ENCODE measurements at places on chromosomes 5 and 9.
A peak's percentile ranks its signal among the peaks of the same experiment; 100 is the strongest.

- no peak for DNase-seq
These were observed 135.3 kb upstream of the RPS23 start for GRCh38 chr5:82413302-82414040.

GRCh38 chr5:411728-412127 lies 31.2 kb upstream of the EXOC3 start:
- DNase-seq = peak; percentile 62

- DNase-seq = no peak
These were observed 75.7 kb downstream of the MED10 start for GRCh38 chr5:6302684-6303083.

GRCh38 chr5:172918421-172919371 lies 40.5 kb upstream of the RPL26L1 start:
- DNase-seq = peak; percentile 44

GRCh38 chr5:92543201-92543600 lies 1037.8 kb downstream of the NR2F1-AS1 start:
- no peak for DNase-seq

GRCh38 chr9:84966876-84967830 lies 297.6 kb downstream of the NTRK2 start:
- no peak for DNase-seq

- no peak for DNase-seq
These were observed 49.2 kb downstream of the ANXA2R start for GRCh38 chr5:42990892-42991291.

GRCh38 chr9:69996967-69997366 lies 46.7 kb upstream of the MAMDC2 start:
- DNase-seq = no peak

DNA sequence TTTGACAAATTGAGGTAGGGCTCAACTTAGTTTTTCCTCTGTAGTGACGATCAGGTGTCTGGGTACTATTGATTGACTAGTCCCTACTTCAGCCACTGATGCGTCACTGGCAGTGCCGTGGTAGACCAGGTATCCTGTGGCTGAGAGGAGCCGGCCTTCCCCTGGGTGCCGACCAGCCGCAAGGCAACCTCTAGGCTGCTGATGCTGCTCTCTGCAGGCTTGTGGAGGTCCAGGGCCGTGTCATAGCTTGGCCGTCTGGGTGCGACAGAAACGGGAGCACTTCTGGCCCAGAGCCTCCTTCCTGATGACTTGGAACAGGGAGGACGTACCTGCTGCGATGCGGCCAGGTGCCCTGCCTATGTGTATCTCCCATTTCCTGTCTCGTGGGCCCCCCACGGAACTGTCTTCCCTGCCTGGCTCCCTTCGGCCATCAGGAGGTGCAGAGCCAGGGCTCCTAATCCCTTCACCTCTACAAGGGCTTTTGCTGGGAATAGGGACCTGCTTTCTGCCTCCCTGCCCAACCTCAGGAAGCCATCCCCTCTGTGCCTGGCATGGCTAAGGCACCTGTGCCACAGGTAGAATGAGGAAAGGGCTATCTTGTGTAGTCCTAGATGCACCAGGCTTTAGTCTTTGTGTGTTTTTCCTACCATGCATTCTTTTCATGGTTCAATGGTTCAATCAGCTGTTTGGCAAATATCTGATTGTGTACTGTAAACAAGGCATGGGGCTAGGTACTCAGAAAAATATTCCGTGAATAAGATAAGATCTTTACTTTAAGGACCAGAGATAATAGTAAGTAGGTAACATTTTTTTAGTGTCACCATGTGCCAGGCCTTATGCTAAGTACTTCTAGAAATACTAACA lies 44.6 kb downstream of the MVB12B start:
- no peak for DNase-seq

DNA sequence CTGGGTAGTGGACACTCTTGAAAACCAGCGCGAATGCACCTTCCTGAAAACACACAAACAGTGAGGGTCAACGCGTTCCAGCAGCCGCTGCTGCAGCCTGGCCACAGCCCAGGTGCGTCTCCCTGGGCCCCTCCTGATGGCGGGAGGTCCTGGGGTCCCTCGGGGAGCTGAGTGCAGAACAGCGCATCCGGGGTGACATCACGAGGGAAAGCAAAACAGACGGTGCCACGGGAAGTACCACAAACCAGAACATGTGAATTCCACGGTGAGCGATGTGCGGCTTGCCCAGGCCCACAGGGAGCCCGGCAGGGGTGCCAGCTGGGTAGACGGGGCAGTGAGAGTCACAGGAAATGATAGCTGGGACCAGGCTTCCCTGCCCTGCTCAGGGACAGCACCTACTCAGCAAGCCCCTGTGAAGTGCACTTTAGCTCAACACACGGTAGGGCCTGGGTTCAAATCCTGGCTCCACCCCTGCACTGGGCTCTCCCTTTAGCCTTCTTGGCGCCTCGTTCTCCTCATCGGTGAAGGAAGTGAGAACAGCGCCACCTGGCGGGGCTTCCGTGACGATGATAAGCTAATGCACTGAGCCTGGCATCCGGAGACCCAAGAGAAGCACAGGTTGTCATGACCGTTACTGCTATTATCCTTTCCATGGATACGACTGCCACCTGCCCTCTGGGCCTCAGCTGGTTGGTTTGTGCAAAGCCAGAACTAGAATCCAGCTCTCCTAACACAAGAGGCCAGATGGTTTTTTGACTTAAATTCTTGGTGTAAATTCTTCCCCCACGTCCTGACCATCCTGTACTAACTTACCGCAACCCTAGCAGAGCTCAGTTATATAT lies 24.6 kb downstream of the GFPT2 start:
- peak; percentile 92 for DNase-seq

- no peak for DNase-seq
These were observed 345.7 kb downstream of the SPATA31D1 start for GRCh38 chr9:82334286-82334685.

GRCh38 chr9:26459959-26460358 lies 432.6 kb downstream of the CAAP1 start:
- DNase-seq = no peak

DNA sequence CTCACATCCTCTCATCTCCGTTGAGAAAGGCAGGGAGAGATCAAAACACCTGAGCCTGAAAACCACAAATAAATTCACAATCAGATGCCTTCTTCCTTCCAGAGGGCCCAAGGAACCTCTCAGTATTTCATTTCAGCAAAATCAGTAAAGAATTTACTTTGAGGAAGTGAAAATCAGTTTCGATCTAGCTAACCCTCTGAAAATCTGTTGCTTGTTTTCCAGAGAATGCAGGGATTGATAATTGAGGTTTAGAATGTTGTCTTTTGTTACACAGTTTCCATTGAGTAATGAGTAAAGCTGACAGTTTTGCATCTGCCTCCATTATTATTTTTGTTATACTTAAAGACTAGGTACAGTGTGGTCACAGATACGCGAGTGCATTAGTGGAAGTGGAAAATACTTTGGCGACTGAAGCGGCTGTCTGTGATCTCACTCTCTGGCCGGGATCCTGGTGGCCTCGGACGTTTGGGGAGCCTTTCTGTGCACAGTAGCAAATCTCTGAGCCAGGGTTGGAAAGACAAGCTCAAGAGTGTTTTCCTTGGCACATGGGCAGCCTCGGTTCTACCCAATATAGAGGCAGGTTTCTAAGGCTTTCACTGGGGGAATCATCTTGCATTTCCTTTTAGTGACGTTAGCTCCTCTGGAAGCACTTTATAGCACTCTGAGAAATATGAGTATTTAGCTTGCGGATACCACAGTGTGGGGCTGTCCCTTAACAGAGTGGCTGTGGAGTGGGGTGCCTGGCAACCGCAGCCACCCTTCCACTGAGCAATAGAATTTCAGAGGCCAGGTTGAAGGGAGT lies 32.2 kb upstream of the ANGPTL2 start:
- peak; percentile 33 for DNase-seq

DNA sequence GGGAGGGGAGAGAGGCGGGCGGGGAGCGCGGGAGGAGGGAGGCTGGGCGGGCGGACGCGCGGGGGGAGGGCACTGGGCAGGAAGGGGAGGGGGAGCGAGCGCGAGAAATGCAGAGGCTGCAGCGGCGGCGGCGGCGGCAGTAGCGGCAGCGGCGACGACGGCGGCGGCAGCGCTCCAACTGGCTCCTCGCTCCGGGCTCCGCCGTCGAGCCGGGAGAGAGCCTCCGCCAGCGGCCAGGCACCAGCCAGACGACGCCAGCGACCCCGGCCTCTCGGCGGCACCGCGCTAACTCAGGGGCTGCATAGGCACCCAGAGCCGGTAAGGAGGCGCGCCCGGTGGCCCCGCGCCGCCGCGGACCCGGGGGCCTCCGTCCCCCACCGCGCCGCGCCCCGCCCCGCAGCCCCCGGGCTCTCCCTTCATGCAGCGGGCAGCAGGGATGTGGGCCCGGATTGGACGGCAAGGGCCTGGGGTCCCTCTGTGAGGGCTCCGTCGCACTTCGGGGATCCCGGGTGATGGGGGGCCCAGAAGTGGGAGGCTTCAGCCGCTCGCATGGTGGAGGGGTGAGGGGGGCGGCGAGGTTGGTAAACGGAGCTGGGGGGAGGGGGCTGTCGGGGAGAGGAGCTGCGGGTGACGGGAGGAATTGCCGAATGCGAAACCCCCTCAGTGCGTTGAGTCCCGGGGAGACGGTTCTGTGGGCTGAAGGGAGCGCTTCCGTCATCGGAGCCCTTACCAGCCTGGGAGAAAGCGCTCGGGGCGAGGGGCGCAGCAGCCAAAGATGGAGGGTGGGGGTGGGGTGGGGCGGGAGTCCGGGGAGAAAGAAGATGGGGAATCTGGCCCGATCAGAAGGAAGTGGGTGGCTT lies at the start of gene BASP1:
TSS of gene BASP1 (plus strand) at position 139 of the 860 bp plus-strand sequence. CDS start 57,586 bp downstream, outside the sequence.
- DNase-seq = peak; percentile 32

DNA sequence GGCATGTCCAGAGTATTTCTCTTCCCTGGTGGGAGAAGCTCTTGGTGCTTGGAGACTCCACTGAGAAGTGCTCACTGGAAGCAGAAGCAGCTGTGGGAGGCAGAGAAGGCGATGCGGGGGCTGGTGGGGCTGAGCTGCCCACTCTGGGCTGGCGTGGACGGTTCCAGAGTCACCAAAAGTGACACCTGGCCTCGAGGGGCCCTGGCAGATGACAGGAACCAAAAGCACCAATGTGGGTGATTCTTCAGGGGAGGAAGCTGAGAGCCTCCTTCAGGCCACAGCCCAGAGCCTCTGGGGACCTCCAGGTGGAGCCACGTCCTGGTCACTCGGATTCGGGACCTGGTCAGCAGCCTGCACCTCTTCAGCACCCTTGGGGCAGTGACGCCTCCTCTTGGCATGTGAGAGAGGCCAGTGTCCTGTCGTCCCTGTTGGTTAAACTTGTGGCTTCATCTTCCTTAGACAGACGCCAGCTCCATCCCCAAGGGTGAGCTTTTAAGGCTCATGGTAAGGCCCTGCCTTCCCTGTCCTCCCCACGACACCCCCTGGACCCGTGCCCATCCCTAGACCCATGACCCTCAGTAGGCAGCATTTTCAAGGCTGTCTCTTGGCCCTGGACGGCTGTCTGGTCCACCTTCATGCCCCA lies 78.7 kb upstream of the IRX4 start:
- no peak for DNase-seq

- DNase-seq = no peak
These were observed 34.6 kb upstream of the NFIB start for GRCh38 chr9:14348373-14349145.

DNA sequence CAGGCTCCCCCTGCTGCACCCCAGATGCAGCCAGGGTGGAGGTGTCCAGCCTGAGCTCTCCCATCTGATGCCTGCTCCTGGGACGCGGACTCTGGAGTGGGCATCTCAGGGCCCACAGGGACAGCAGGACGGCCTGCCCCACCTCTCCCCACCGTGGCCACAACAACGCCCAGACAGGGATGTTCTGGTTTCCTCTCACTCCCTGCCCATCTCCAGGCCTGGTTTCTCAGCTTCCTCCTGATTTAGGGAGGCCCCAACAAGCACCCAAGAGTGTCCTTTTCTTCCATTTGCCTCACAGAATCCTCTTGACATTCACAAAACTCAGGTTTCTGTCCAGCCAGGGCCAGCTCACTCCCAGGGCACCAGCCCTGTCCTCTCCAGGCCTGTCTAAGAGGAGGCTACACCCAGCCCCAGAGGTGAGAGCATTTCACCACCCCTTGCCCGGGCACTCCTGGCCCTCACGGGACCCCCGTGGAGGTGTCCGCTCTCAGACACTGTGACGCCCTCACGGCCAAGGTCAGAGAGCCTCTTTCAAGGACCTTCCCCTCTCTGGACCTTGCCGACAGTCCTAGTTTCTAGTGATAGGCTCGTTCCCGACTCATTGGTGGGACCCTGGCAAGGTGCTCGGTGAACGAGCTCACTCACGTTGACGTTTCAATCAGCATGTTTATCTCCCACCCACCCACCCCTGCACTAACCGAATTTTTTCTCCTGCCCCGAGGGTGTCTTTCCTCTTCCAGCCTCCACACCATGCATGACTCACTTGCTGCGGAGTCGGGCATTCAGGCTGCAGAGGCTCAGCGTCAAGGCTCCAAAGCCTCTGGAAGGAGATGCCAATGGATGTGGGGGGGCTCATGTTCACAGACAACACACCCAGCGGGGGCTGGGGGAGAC lies 62.0 kb upstream of the UNC5A start:
- DNase-seq = peak; percentile 9

- DNase-seq = no peak
These were observed 877 bp upstream of the SCGB3A1 start for GRCh38 chr5:180592176-180592575.

DNA sequence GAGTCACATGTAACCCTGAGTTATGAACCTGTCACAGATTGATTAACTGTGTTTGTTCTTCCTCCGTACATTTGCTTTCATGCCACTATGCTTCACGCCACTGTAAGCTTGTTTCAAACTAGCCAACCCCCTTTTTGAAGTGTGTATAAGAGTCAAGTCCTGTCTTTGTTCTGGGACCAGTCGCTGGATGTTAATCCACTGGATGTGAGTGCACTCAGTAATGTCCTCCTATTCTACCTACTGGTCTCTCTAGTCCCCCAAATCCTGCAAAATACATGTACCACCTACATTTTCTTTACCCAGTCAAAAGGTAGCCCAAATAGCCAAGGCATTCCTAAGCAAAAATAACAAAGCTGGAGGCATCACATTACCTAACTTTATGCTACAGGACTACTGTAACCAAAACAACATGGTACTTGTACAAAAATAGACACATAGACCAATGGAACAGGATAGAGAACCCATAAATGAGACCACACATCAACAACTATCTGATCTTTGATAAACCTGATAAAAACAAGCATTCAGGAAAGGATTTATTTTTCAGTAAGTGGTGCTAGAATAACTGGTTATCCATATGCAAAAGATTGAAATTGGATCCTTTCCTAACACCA lies 1139.1 kb upstream of the SEMA6A start:
- DNase-seq = no peak
